ENCODE measurements at places on chromosomes 2 and 18.

DNA sequence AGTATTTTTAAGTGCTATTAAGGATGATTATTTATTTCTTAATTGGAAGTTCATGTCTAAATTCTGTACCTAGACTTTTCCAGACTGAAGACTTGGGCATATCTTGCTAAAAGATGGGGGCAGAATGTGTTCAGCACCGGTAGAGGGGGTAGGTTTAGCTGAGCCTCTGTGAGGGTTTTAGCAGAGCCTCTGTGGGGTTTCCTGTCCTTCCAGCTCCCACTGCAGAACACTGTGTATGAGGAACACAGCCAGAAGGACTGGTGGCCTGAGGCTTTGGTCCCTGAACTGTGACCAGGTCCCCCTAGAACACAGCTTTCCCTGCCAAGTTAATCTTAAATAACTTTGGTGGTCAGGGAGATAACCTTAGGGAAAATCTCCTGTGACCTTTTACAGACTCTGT is 123.4 kb upstream of the EPC2 start:
- DNase-seq: no peak

- peak; percentile 9 for DNase-seq
Measured at GRCh38 chr2:118387509-118387908, 299.2 kb downstream of the INSIG2 start.

GRCh38 chr2:38430597-38431207 is 53.6 kb upstream of the ATL2 start:
- DNase-seq: no peak

GRCh38 chr18:33817096-33817495 is 239.1 kb downstream of the ASXL3 start:
- DNase-seq: no peak

- no peak for DNase-seq
Measured at GRCh38 chr2:236171680-236172254, 3.6 kb upstream of the GBX2 start.

DNA sequence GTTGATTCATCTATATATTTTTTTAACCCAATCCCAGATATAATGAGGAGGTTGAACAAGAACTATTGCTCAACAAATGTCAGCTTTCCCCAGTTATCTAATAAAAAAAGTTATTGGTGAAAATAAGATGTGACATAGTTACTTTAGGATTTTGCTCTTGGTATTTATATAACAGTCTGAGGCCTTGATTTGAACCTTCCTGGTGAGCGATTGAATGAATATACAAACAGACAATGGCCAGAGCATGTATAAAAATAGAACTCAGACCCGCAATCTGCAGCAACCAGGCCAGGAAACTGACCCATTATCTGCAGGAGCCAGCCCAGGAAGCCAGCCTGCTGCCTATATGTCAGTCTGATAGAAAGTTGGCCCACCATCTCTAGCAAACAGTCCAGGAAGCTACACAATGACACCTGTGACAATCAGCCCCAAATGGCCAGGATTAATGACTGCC is 81.6 kb downstream of the HS6ST1 start:
- DNase-seq: peak; percentile 53

GRCh38 chr2:42775810-42776209 is 11.9 kb upstream of the OXER1 start:
- DNase-seq: no peak

GRCh38 chr2:113799375-113799774 is 42.9 kb upstream of the SLC35F5 start:
- no peak for DNase-seq

DNA sequence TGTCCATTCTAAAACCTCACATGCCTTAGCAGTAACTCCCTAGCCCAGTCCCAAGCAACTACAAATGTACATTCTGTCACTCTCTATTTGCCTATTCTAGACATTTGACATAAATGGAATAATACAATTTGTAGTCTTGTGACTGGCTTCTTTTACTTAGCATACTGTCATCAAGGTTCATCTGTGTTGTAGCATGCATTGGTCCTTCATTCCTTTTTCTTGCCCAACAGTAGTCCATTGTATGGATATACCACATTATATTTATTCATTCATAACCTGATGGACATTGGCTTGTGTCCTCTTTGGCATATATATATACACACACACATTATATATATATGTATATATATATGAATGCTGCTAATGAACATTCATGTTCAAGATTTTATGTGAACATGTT is 2.2 kb upstream of the MFSD2B start:
- DNase-seq: no peak

GRCh38 chr18:34807106-34807796 is 97.2 kb downstream of the DTNA start:
- DNase-seq: no peak

DNA sequence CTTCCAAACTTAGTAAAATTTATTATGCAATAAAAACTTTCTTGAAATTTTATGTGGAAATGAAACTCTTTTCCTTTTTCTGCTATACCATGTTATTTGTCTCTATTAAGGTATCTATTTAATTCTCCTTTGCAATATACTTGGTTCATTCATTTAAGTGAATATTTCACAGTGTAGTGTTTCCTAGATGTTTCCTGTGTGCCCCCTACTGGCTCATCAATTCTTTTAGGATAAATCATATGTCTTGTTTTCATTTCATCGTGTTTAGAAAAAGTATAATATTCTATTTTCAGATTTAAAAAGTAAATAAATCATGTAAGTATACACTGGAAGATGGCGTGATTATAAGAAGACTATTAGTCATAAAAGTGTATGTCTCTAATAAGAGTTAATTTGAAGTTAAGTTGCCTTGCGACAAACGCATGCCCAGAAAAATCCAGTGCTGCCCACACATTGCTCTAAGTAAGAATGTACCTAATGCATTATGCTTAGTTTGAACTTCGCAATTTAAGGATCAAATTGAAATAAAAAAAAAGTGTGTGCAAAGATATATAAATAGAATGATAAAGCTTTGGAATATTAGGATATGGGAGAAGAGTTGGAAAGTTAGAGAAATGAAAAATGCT is 525.4 kb downstream of the KCNJ3 start:
- peak; percentile 19 for DNase-seq

DNA sequence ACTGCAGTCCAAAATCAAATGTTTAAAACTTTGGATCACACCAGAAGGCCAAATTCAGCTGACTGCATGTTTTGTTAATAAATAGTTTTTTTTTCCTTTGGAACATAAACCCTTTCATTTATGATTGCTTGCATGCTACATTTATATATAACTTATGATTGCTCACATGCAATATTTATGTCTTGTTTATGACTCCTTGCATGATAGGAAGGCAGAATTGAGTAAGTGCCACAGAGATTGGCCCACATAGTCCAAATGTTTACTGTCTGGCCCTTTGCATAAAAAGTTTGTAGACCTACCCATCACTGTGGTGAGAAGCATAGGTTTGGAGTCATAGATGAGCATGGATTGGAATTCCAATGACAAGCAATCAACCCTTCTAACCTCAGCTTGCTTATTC is 30.8 kb downstream of the WDFY1 start:
- DNase-seq: no peak

GRCh38 chr2:177758591-177759371 is 313.8 kb downstream of the PDE11A start:
- peak; percentile 79 for DNase-seq

DNA sequence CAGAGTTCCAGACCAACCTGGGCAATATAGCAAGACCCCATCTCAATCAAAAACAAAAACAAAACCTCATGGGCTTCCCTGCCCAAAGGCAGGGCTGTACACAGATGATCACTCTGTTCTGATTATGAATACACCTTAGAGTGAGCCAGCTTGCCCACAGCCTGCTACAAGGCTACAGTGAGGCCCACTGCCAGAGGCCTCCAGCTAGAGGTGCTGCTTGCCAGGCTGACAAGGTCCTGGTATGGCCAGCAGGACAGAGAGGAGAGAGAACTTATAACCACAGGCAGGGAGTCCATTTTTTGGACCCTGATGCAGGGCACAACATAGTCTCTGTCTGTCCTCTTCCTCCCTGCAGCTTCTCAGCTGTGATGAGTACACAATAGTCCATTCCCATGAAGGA is 41.5 kb downstream of the KANSL3 start:
- no peak for DNase-seq

GRCh38 chr2:201432621-201433393 is 18.5 kb downstream of the TRAK2 start:
- DNase-seq: peak; percentile 77

DNA sequence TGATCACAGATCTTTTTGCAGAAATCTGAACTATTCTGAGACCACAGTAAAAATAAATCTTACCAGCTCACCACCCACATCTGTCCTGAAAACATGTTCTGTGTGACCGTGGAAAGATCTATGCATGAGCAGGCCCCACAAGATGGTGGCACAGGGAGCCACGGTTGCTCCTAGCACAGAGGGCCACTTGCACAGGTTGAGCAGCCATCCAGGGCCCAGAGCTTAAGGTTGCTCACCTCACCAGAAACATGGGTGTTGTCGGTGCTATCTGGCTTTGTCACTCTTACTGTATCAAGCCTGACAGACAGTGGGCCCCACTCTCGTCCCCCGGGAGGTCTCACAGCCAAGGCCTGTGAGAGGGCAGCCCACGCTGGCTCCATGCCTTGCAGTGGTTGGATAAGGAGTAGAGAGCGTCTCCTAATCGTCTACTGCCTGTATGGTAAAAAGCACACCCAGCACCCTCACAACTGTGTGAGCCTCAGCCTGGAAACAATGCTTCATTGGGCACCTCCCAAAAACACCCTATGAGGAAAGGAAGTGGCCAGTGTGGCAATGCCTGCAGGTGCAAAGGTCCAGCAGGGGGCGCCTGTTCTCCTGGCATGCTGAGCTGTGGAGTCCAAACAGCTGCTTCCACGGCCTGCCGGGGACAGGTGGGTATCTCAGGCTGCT is 19.6 kb downstream of the TUBB6 start:
- peak; percentile 78 for DNase-seq

DNA sequence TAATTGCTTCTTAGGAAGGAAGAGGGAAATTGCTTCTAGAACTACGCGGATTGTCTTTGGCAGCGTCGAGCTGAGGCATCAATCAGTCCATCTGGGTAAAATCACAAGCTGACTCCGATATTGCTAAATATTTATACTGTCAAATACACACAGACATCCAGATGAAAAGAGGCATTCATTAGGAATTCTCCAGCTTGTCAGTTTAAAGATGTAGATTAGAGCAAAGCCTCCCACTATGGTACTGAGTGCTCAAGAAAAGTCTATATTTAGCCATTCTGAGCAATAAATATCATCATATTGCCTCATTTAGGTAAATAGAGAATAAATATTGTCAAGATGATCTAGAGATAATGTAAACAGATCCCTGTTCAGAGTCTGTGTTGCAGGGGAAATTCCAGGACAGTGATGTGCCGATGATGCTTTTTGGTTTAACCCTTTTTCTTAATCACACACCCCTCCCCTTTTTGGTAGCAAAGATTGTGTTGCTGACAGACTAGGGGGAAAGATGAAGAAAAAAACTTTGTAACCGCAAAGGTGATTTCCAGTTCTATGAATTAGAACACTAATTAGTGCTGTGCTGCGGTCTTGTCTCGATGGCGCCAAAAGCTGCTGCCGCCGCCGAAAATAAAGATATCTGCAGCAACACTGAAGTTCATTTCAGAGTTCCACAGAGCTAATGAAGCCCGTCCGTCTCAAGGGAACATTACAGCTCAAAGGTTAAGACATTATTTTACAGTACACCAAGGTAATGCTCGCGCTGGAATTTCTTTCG is 171.8 kb downstream of the PTGR3 start:
- DNase-seq: no peak

GRCh38 chr2:207286106-207286505 is 120.4 kb upstream of the KLF7 start:
- no peak for DNase-seq

GRCh38 chr18:54717673-54718407 is 110.4 kb upstream of the RAB27B start:
- DNase-seq: no peak

GRCh38 chr2:240947176-240947575 is 41.0 kb downstream of the CROCC2 start:
- no peak for DNase-seq
